Caki2 (cell line): ENCODE measurements at places on chromosomes 1 and 21.

GRCh38 chr1:236292425-236292824 is 10.7 kb upstream of the ERO1B start:
- no peak for DNase-seq

GRCh38 chr1:218463194-218464156 is 118.3 kb downstream of the TGFB2 start:
- DNase-seq, result peak; percentile 69

- no peak for DNase-seq
Observed at GRCh38 chr1:114339379-114339778, 171.6 kb downstream of the TRIM33 start.

DNA sequence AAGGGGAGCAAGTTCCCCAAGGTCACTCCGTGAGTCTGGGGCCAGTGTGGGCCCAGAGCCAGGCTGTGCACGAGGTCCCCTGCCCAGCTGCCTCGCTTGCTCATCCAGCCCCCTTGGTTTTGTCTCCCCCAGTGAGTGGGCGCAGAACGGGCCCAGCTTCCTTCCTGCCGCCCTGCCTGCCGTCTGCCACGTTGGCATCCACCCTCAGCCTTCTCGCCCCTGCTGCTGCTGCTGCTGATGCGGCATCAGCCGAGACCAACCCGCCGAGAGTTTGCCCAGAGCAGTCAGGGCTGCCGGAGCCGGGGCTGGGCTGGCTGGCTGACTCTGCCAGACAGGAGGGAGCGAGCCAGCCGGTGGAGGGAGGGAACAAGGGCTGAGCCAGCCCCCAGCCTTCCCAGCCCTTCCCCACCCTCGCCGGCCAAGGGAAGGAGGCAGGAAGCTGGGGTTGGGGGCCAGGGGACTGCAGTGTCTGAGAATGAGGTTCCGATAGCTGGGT is 31.4 kb upstream of the WASF2 start:
- DNase-seq, result no peak

DNA sequence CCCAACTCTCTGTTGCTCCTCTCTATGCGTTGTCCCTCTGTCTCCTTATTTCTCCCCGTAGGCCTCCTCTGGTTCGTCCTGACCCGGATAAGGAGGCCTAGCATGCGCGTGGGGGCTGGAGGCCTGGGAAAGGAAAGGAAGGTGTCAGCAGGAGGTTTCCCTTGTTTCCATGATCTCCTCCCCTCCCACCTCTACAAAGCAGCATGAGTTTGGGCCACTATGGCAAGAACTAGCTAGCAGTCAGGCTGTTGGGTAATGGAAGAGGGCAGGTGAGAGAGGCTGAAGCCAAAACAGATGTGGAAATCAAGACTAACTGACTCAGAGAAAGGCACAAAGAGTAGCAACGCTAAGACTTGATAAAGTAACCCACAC is 687 bp upstream of the SEMA6C start:
- no peak for DNase-seq

DNA sequence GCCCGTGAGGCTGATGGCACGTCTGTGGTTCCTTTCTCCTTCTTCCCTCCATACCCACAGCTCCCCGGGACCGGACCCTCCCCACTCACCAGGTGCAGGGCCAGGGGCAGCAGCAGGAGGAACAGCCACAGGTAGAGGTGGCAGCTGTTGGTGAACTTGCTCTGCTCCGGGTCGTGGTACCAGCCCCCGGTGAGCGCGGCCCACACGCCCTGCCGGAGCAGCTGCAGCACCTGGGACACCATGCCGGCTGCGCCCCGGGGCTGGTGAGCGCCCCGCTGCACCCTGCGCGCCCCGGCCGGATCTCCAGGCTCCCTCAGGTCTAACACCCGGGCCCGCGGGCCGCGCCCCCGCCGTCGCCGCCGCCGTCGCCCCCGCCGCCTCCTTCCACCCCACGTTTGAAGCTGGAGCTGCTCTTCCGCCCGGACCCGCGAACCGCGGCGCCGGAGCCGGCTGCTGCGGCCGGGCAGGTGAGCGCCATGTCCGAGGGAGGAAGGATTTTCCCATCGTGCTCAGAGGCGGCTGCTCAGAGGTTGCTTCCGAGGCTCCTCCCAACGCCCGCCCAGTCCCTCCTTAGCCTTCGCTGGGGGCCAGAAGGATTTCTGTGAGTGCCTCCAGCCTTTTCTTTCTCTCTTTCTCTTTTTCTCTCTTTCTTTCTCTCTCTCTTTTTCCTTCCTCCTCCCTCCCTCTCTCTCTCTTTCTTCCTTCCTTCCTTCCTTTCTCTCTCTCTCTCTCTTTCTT is at the start of gene PCNX2:
Gene PCNX2 (minus strand): TSS at position 489 of the 738 bp plus-strand sequence. CDS start 247 bp downstream, at position 242.
- DNase-seq, result peak; percentile 57

DNA sequence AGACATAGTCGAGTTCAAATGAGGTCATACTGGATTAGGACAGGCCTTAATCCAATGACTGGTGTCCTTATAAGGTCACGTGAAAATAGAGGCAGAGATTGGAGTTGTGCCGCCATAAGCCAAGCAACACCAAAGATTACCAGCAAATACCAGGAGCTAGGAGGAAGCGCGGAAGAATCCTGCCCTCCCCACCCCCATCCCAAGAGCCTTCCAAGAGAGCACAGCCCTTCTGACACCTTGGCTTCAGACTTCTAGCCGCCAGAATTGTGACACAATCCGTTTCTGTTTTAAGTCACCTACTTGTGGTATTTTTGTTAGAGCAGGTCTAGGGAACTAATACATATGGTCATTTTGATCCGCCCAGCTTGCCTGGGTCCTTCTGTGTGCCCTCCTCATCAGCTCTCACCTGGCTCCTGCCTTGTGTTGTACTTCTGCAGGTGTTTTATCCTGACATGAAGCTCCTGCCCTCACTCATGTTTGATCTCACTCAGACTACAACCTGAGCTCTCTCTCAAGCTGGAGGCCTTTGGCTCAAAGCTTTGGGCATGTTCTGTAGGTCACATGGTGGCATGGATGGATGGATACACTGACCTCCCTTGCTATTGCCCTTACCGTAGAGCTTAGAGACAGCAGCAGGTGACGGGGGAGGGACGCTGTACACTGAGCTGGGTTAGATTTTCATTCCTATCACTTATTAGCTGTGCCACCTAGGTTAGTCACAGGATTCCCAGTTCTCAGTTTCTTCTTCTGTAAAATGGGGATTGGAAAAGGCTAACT is 10.7 kb upstream of the NUAK2 start:
- no peak for DNase-seq
